ENCODE measurements at places on chromosomes 2 and 18.

- no peak for DNase-seq
Observed at GRCh38 chr2:143700865-143701264, 571.6 kb downstream of the ARHGAP15 start.

DNA sequence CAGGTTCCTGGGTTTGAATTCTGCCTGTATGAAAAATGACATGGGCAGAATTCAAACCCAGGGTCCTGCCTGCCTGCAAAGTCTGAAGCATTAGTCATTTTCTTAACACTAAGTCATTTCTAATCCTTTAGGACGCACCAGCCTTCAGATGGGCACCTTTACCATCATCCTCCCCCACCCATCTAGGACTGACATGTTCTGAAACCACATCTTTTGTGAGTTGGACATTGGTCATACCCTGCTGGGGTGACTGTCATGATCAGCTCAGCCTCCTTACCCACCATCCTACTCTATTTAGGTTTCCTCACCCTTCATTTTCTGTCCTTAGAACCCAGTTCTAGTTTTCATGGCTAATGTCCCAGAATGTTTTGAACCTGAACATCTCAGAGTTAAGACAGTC, 104.9 kb downstream of the TRIB2 start:
- no peak for DNase-seq

DNA sequence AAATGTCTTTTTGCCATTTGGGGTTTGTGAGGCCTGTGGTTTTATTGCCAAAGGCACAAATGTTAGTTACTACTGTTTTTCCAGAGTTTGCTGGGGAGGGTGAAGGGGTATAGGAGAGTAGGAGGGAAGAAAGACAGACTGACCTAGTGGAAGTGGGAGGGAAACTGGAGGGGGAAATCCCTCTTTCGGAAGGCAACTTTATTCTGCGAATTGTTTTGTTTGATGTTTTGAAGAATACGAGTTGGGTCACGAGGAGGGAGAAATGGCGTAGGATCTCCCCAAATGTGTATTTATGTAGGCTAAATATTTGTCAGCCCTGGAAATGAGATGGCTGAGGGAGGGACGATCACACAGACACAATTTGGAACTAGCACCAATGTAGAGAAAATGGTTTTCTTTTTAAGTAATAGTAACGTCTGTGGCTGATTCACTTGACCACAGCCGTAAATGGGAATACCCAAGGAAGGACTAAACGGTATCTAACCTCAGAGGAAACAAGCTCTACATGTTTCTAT, 172.3 kb downstream of the ICOS start:
- DNase-seq: no peak

DNA sequence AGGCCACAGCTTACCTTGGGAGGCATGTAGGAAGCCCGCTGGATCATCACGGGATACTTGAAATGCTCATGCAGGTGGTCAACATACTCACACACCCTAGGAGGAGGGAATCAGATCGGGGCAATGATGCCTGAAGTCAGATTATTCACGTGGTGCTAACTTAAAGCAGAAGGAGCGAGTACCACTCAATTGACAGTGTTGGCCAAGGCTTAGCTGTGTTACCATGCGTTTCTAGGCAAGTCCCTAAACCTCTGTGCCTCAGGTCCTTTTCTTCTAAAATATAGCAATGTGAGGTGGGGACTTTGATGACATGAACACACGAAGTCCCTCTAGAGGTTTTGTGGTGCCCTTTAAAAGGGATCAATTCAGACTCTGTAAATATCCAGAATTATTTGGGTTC, 17.9 kb downstream of the TYMS start:
- no peak for DNase-seq

- no peak for DNase-seq
Observed at GRCh38 chr2:199818754-199819153, 32.2 kb downstream of the FTCDNL1 start.

DNA sequence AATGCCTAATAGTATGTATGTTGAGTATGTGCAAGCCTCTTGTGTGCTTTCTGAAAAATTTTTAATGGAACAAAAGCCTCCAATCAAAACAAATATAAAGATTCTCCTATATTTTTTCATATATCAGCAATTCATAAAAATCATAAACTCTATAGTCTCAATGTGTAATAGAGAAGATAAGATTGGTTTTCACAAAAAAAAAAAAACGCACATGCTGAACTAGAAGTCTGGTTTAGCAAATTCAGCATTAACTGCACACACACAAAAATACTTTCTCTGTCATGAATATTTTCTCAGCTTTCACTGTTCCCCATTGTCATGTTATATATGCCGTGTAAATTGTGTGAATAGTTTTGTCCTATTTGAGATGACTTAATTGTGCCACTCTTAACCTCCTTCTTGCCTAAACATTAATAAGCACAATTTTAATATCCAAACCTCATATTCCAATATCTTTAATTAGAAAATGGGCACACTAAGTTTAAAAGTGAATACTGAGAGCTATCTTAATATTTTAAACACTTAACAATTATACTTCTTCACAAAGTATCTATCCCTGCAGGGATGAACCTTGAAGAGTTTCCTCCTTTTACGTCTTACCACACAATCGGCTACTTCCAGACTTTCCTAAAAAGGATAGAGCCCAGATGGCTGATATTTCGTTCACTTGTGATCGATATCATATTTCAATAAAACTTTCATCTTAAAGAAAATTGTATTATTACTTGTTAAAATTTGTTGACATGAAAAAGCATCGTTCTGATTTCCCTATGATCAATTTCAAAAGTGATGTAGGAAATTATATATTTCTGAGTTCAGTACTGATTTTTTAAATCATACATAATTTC, 242.7 kb downstream of the TCF4 start:
- DNase-seq: no peak

- peak; percentile 25 for DNase-seq
Observed at GRCh38 chr2:176151442-176152287, at the start of gene HOXD4. Gene HOXD4 (plus strand): TSS chr2:176151550. CDS start chr2:176151634, 84 bp downstream.

DNA sequence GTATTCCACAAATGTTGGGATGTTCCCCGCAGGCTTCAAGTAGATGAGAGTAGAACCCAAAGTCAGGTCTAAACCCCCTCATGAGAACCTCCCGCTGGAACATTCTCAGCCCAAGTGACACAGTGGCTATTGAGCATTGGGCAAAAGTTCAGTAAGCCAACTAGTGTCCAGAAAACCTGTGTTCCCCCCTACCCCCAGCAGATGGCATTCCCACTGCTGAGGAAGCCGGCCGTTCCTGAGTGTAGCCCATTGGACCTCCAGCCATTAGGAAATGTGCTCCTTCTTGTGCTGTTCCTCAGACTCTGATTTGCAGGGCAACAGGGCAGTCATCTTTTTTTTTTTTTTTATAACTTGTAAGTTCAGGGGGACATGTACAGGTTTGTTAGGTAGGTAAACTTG, 152.1 kb downstream of the NCK2 start:
- DNase-seq: no peak

DNA sequence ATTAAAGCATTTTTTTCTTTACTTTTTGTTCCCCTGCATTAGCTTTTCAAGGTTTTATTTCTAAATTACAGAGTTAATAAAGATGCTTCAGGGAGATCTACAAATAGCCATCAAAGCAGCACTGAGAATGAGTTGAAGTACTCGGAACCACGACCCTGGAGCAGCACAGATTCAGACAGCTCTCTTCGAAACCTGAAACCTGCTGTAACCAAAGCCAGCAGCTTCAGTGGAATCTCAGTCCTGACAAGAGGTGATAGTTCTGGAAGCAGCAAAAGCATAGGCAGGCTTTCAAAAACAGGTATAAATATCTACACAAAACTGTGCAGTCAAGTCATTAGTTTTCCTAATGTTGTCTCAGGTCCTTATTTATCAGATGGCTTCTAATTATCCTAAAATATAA, 102.8 kb upstream of the UBXN4 start:
- DNase-seq: no peak

DNA sequence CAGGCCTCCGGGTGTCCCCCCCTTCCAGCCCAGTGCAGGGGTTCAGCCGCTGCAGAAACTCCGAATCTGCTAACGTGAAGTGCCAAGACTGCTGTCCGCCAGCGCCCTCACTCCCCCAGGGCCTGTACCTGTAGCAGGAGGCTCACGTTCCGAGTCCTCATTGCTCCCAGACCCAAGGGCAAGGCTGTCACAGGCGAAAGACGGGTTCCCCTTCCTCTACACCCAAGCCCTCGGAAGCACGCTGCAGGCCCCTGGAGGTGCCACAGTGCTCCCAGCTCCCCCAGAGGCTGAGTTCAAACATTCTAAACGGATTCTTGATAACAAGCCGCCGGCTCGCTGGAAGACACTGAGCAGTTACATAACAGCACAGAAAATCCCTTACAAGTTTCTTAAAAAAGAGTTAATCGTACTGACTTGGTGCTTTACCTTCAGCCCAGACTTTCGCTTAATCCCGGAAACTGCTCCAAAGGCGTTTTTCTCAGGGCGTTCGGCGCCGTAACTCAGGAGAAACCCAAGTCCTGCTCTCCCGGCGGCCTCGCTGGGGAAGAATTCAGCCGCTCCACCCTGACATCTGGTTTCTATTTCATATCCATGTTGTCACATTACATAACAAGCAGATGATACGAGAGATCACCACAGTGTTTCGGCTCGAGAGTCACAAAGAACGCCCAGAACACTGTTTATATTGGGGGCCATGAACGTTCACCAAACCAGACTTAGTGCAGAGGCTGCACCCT, 92.0 kb downstream of the HDAC4 start:
- no peak for DNase-seq

DNA sequence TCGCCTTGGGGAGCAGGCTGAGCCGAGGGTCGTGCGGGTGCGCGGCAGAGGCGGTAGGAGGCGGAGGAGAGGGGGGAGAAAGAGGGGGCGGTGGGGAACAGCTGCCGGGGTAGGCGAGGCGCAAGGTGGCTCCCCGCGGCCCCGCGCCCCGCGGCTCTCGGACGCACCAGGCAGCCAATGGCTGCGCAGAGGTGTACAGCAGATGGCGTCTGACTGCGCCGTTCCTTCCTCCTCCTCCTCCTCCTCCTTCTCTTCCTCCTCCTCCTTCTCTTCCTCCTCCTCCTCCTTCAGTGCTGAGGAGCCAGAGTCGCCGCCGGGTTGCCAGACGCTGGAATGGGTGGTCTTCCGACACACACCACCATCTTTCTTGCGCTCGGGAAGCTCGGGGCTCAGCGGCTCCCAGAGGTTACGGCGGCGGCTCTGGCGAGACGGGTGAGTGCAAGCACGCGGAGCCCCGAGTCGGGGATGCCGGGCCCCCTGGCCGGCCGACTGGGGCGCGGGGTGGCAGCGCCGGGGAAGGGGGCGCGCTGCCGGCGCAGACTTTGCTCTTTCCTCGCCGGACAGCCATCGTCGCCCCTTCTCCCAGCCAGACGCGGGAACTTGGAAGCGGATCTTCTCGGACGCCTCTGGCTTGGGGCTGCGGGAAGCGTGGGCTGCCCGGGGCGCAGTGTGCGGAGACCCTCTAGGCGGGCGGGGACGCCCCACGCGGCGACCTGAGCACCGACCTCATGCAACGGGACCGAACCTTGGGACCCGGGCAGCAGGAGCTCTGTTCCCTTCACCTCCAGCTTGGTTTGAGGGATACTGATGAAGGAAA, at the start of gene THSD7B:
THSD7B (plus strand) TSS at position 290 of the 817 bp plus-strand sequence. CDS start 116,634 bp downstream, outside the sequence.
- DNase-seq: peak; percentile 63

GRCh38 chr2:97764559-97765263, 51.3 kb downstream of the ZAP70 start:
- no peak for DNase-seq

- no peak for DNase-seq
Observed at GRCh38 chr18:49612515-49613033, 50.7 kb downstream of the LIPG start.

- no peak for DNase-seq
Observed at GRCh38 chr18:58186258-58186948, 142.4 kb downstream of the NEDD4L start.

GRCh38 chr18:54203914-54204313, 20.6 kb downstream of the MBD2 start:
- no peak for DNase-seq

DNA sequence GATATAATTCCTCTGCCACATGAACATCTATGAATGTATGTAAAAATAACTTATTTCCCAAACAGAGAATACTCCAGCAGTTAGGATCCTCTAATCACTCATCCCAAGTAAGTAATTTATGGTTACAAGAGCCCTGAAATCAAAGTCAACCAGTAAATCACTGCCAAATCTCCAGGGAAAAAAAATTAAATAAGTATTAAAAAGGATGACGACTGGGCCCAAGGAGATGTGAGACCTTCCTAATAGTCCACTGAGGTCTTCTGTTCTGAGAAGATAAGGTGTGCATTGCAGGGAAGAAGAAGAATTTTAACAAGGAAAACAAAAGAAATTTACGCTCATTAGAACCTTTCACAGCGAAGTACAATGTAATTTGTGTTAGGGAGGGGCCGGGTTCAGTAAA, 28.0 kb upstream of the WDR75 start:
- DNase-seq: no peak

DNA sequence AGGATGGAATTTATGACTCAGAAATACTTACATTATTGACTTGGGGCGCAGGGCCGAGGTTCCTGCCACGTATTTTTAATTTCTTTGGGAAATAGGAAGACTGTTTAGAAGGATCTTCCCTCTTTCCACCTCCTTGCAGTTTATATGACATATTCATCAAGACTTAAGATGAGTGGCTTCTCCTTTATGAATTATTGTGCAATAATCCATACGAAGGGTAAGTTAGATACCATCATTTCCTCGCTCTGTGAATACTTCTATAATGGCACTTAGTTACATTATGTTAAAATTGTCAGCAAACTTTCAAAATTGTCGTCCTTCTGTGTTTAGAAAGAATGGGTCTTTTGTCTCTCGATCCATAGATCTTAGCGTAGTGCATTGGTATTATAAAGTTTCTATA, 328.8 kb upstream of the UBE2E3 start:
- no peak for DNase-seq

GRCh38 chr2:98155716-98156115, 68.7 kb downstream of the VWA3B start:
- no peak for DNase-seq

- DNase-seq: no peak
Observed at GRCh38 chr2:176960061-176960460, 252.5 kb upstream of the HNRNPA3 start.

- DNase-seq: no peak
Observed at GRCh38 chr2:195468771-195469170, 188.3 kb upstream of the SLC39A10 start.

- DNase-seq: no peak
Observed at GRCh38 chr2:36348721-36349120, 6.9 kb upstream of the CRIM1 start.

DNA sequence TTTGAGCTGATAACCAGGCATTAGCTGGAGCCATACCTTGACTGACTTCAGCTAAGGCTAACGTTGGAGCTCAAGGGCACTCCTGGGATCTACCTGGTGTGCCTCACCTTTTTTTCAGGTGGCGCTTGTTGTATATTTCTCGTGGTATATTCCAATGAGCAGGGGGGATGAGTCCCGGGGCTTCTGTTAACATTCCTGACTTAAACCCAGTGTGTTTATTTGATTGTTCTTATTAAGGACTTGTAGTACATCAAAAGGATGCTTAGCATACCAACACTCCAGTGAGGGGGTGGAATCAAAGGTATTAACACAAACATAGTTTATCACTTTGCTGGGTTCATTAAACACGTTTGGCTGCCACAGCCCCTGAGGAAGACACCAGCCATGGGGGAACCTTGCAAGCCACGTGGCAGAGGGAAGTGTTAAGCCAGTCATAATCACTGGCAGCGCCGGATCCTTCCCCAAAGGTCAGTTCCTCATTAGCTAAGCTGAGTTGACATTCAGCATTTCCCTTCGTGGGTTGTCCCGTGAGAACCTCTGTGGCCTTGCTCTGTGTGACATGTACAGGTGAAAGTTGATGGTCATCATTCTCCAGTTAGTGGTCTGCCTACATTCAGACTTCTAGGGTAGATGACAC, 119.5 kb upstream of the MCFD2 start:
- no peak for DNase-seq

All from glutamatergic neuron (in vitro differentiated cells).